Tongue (tissue), 3 donors: ENCODE measurements at places on chromosomes 3 and 15. TPM values are rescaled to one million over a fixed set of nuclear protein-coding genes. Genes with fewer than 3 reads are reported as not detected.

The DGKG gene
- total RNA-seq = 2.2 TPM

The CHAC1 gene
- 5.3 TPM for total RNA-seq

The SNTN gene
- not detected for total RNA-seq

DNA sequence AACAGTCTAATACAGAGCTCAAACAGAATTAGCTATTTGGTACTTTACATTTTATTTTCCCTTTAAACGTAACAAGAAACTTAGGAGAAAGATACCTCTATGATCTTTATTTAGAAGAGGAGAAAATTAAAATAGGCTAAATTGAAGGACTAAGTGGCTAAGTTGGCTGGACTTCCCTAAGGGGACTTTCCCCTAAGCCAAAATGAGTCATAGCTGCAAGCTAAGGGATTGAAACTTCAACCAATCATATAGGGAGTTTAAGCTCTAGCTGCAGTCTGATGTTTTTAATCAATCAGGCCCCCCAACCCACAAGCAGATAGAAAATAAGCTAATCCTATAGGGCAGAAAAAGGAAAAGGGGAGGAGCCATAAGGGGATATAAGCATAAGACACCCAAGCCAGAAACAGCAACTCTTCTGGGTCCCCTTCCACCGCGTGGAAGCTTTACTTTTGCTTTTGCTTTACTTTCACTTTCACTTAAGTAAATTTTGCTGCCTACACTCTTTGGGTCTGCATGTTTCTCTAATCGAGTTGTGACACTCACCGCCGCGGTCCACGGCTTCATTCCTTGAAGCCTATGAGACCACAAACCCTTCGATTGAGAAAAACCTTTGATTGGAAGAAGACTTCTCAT, 1108.5 kb upstream of the EPHA6 start:
- no peak for DNase-seq

DNA sequence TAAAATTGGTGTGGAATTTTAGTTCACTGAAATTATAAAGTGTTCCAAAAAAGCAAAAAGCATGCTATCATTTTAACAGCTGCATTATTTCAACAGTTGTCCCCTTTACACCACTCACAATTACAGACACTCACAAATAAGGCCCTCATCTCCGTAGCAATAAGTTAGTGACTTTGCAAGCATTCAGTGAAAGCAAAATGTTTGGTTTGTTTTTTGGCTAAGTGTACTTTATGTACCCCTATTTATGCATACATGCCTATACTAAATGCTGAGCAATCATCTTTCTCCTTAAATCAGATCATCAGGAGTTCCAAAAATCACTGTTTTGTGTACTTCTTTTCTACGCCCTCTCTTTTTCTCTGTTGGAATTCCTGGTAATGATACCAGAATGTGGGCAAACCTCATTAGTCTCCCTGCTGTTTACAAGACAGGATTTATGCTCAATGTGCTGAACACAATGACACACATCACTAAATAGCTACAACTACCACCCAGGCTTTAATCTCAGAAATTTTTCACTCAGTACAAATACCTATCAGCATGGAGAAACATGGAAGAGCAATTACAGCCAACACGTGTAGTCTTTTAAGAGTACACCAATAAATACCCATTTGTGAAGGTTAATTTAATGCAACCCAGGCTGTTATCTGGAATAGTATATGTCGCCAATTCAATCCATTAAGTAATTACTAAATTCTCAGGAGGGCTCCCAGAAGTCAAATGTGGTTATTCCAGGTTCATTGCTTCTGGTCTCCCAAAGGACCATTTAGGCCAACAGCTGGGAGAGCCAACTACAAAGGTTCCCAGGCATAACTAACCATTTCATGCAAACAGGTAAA, 12.0 kb downstream of the ALDH1A2 start:
- no peak for DNase-seq

DNA sequence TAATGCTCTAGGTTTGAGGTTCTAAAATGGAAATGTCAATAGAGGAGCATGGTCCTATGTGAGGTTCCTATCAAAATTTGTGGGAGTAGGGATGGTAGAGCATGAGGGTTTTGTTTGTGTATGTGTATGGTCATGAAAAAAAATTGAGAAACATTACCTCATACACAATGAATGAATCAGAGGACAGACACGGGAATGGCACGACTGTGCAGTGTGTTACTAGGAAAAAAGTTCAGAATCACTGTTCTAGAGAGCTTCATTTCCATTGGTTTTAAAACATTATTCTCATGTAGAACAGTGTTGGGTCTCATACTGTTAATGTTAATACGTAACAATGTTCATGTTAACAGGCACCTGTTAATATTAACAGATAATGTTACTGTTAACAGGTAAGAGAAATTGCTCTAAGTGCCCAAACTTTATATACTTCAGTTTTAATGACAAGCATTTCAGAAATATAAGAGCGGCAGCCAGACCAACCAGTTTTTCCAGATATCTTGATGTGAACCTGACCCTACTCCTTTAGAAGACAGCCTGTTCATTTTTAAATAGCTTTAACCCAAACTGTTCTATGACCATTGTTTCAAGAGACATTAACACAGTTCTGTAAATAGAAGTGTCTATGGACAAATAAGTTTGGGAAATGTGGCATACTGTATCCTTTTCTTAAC, 48.0 kb downstream of the SLC15A2 start:
- DNase-seq = peak; percentile 25

DNA sequence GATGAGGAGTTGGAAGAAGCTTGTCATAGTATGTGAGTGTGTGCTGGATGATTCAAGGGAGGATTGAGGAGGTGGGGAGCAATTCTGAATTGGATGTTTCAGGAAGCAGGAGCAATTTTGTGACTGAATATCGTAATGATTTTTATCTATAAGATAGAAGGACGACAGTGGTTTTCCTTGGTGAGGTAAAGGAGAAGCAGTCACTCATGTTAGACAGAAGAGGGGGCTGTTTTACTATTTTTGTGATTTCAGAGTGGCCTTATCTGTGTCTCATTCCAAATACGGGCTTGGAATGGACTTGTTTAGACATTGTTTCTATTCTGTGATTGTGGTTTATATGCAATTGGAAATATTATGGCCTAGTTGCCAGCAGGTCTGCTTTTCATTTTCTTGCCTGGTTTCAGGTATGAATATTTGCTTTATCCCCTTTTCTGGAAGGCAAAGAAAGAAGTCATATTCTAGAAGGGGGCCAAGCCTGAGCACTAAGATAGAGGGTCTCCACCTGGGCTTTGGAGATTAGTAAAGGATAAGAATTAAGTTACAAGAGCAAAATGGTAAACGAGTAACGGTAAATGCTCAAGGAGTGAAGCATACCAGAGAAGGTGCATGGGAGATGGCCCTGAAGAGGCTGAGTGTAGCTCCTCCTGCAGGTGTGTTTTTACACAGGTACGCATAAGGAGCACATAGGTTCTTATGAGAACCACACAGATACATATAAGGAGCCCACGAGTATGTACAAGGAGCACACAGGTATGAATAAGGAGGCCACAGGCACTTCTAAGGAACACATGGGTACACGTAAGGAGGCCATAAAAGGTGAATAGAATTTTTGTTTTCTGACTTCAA, 124.6 kb upstream of the KCNAB1 start:
- peak; percentile 37 for DNase-seq

DNA sequence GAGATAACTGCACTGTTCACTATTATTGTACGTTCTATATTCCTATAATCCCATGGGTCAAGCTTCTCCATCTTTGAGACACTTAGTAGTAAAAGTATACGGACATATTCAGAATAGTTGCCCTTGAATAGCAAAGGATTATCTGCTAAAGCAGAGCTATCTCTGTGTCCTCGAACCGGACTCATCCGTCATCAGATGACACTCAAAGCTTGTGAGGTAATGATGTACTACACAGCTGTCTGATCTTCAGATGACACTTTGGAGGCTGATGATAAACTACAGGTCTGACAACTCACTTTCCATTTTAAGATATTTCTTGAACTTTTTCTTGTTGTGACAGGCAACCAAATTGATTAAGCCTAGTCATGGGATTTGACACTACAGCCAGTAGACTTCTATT, 240.2 kb downstream of the SCAPER start:
- peak; percentile 35 for DNase-seq

DNA sequence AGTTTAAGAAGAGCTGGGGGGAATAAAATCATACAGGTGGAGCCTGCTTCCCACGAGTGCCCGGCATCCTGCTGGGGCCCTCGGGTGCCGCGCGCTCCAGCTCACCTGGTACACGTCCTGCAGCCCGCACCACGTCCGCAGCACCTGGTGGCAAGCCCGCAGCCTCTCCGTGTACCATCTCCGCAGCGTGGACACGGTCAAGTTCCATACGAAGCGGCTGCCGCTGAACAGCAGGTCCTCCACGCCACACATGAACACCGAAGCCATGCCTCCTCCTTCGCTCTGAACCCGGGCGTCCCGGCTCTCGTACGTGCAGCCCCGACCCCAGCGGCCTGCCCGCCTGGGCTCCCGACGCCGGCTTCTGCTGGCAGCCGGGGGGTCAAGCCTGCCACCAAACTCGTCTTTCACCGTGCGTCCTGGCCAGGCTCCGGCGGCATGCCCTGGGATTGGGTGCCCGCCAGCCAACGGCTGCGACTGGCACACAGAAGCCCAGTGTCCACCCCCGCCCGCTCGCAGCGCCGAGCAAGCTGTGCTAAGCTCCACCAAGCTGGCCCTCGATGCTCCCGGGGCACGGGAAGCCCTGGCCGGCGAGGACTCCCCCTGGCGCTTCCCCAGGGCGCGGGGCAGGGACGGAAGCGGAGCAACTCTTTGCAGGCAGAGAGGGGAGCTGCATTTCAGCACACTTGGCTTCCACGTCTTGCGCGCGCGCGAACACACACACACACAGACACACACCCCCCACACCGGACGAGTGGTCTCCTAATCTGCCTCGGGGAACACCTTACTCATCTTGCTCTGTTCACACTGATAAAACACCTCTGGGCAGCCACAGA, at the start of gene FRMD4B:
Gene FRMD4B, minus strand, starts transcription at position 366 of the 833 bp plus-strand sequence. Its CDS starts 99 bp downstream, at position 267.
- peak; percentile 76 for DNase-seq

DNA sequence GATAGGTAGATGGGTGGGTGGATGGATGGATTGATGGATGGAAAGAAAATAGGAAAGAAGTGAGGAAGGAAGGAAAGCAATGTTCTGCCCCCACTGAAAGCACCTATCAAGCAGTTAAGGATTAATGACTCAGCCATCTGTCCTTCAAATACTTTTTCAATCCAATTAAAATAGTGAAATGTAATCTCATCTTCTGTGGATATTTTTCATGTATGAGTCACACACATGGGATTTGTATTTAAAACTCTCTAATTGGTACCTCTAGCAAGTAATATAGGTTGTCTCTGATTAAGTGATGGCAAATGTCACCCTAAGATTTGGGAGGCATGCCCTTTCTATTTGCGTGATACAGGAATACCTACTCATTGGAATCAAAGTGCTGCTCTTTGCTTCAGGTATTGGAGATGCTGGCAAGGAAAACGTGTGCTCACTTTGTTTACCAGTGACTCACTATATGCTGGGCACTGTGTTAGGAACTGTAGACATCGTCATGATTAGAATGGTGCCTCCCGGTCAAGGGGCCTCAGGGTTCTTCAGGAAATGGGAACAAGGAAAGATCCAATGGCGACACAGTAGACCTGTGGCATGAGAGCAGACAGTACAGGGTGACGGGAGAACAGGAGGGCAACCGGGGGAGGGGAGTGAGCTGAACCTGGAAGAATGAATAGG, 230.1 kb downstream of the CLSTN2 start:
- no peak for DNase-seq

DNA sequence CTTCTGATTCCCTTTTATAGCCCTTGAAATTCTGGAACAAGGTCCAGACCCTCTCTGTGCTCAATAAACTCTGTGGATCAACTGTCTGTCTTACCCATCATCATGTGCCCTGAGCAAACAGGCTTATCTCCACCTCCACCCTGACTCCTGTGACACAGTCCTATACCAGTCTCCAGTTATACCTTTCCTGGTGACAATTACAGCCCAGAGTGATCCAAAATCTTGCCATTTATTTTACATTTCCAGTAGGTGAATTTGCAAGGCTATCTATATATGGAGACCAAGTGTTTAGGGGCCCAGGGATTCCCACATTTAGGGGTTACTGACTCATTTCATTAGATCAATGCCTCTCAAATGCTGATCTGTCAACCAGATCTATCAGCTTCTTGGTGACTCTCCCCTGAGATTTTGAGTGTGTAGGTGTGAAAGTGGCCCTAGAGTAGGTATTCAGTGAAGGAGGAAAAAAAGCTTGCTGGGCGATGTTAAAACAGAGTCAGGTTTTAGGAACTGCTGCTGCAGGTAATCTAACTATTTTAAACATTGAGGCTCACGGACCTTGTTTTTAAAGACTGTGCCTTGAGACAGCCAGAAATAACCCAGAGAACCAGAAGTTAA, 229.6 kb upstream of the WNT5A start:
- no peak for DNase-seq

GRCh38 chr15:38035701-38036100, 101.3 kb downstream of the TMCO5A start:
- DNase-seq = no peak
